Immature natural killer cell (primary cell): ENCODE measurements at places on chromosomes 13 and 19.
A peak's percentile ranks its signal among the peaks of the same experiment; 100 is the strongest.

DNA sequence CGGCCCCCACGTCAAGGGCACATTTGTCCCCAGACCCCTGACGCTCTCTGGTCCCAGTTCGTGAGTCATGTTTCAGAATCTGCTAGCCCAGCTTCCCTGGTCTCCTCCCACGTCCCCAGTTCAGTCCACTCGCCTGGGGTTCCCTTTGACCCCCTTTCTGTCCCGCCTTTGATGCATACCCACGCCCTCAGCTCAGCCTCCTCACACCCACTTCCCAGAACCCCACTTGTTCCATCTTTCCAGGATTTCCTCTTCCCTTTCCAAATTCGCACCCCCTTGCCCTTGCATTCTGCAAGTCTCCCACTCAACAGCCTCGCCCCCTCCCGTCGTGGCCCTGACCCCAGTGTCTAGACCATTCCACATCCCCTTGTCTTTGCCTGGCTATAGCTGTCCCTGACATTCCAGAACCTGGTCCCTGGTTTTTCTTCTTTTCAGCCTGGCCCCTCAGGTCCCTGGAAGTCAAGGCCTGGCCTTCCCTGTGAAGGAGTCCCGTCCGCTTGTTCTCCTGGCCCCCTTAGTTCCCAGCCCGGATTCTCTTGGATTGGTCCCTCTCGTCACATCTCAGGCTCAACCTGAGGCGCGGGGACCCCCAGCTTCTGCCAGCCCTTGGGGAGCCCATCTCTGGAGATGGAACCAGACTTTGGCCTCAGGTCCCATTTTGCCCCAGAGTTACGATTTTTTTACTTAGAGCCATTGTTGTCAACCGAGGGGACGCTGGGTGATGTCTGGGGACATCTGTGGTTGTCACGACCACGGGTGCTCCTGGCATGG is 1.3 kb downstream of the NCLN start:
- DNase-seq, result no peak

- peak; percentile 40 for DNase-seq
Observed at GRCh38 chr19:49436381-49437017, 4.8 kb downstream of the SLC17A7 start.

DNA sequence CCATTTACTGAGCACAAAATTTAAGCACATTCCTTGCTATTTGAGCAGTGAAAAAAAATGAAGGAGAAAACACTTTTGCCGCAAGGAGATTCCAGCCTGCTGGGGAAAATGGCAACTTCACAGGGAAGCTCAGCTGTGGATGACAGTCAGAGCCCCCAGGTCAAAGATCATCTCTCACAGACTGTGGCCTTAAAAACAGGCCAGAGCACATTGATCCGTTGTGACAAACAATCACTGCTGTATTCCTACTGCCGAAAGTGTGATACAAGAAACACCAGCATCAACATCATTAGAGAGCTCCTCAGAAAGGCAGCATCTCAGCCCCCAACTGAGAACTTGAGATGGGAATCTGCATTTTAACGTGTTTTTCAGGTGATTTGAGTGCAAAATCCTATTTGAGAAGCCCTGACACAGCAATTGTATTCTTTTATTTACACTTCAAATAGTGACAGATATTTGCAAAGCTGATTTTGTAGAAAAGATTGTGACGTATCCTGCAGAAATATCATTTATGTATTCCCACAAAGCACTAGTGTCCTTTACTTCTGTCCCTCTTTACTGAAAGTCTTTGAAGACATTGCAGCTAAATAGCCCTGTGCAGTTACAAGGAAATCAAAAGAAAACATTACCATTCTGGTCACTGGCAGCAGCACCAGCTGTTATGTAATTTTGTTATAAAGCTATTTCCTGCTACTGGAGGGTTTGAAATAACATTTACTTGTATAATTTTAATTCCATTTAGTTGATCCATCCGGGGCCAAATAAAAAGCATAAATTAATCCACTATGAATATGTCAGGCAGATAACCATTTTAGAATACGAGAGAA is 652.0 kb downstream of the LIG4 start:
- no peak for DNase-seq

GRCh38 chr13:50396001-50396400 is 380.8 kb downstream of the KCNRG start:
- no peak for DNase-seq

DNA sequence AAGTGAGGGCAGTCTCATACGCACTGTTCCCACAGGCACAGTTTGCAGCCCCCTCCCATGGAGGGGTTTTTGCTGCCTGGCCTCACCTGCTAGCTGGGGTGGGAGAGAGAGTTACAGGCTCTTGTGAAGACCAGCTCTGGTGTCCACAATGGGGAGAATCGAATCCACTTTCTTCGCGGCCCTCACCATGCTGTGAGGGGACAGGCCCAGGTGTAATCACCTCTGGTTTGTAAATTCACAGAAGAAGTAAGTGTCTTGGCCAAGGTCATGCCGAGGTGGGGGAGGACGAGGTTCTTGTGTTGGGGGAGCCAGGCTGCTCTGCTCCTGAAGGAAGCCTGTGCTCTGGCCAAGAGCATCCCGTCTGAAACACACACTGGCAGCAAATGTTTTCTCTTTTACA is 39.5 kb downstream of the TEX29 start:
- no peak for DNase-seq

DNA sequence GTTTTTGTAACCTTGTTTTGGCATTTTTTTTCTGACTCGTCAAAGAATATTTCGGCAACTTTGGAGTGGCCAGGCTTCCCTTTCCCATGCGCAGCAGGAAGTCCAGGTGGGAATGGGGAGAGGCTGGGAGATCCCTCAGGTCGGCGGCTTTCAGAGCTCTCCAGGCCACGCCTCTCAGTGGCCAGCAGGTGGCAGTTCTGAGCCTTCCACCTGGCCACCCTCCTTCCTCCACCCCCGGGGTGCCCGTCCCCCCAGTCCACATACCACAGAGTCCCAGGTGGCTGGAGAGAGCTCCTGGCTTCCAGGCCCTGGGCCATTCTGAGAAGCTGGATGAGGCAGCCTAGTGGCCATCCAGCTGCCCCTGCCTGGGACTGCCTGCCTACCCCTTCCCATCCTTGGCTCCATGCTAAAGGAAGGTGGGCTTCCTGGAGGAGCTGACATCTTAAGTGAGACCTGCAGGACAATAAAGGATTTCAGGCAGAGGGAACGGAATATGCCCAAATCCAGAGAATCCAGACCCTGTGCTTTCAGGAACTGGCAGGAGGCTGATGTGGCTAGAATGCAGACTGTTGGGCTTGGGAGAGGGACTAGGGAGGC is 46.3 kb downstream of the CCNE1 start:
- DNase-seq, result no peak

DNA sequence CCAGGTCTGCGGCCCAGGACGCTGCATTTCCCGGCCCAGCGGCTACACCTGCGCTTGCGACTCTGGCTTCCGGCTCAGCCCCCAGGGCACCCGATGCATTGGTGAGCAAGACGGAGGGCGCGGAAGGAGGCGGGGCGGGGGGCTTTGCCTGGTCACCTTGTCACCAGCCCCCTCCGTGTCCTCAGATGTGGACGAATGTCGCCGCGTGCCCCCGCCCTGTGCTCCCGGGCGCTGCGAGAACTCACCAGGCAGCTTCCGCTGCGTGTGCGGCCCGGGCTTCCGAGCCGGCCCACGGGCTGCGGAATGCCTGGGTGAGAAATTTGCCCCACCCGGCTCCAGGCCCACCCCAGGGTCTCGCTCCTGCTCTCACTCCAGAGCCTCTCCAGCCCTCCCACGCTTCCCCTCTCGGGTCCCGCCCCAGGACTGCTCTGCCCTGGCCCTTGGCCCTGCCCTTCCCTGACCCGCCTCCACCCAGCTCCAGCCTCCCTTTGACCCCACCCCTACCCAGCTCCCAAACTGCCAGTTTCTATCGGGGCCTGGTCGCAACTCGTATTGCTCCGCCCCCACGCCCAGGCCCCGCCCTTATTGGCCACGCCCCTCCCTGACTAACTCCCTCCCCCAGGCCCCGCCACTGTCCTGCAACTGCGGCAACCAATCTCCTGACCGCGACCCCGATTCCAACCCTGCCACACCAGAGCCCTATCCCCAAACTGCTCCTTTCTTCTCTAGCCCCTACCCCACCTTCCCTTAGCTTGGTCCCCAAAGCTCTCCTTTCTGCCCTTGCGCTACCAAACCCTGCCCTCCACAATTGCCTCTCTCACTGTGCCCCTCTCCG is 8.6 kb downstream of the LTBP4 start:
- DNase-seq, result peak; percentile 87

DNA sequence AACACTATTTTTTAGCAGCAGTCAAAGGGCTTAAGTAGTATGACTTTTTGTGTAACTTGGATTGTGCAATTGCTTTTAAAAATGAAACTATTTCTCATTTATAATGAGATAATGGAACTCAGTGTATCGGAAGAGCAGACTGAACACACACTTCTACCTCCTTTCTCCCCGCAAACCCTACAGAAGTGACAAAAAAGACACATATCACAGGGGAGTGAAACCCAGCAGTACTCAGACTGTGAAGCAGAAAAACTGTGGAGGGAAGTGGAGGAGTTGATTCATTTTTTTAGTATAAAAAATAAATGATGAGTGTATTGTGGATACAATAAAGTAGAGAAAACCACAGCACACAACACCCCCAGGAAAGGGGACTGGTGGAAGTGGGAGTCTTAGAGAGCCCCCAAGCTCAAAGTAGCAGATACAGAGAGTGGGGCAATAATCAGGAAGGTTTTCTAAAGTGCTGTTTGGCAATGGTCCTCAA is 9.7 kb downstream of the LPAR6 start:
- DNase-seq, result peak; percentile 72

- DNase-seq, result no peak
Observed at GRCh38 chr19:4090356-4091220, 23.9 kb upstream of the ZBTB7A start.

DNA sequence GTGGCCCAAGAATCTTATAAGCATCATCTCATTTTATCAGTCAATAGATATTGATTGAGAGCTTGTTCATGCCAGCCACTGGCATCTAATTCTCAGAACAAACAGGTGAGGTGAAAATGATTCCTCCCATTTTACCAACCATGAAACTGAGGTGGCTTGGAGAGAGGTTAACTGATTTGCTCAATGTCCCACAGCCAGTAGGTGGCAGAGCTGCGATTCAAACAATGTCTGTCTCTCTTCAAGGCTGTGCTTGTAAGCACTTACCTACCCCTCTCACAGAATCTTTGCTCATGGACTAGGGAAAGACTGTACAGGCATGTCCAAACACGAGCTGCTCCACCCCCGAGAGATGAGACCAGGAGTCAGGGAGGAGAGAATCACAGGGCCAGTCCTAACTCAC is 21.5 kb upstream of the GSX1 start:
- no peak for DNase-seq

- DNase-seq, result no peak
Observed at GRCh38 chr13:46475541-46475991, 77.4 kb upstream of the LRCH1 start.

GRCh38 chr13:35160896-35161295 is 218.8 kb downstream of the NBEA start:
- DNase-seq, result no peak

DNA sequence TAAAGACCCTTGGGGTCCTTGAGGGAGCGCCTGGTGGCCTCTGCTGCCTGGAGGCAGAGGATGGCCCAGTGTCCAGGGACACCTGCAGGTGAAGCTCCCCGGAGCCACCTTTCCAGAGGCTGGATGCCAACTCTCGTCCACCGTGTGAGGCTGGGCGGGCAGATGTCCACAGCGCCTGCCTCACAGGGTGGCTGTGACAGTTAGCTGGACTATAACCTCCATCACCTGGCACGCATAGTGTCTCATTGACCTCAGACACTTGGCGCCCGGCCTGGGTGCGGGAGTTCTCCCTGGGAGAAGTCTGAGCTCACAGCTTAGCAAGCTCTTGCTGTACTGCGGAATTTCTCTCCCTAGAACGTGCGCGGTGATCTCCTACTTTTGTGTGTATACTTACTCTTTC is 9.8 kb downstream of the BICRA start:
- DNase-seq, result no peak

DNA sequence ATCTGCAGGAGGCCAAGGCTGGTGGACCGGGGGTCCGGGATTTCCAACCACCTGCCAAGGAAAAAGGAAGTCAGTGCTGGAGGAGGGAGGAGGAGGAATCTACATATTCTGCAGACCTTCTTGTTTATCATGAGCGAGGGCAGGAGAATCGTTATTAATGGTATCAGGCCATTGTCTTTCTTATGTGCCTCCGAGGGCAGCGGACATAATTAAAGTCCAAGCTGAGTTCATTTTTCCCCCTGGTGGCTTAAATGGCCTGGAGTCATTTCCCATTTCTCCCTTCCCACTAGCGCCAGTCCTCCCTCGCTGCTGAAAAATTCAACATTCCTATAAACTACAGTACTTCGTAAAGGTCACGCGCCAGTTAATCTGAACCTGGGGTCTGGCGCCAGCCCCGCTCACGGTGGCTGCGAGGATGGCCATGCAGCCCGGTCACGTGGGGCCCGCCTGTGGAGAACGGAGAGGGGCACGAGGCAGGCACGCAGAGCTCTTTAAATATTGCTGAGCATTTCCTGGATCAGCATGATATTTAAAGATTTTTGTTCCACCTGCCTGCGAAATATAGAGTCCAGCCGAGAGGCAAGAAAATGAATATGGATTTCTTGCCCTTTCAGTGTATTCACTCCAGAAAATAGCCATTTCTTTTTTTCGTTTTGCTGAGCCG is 85.2 kb upstream of the PCDH8 start:
- no peak for DNase-seq

- DNase-seq, result no peak
Observed at GRCh38 chr13:110907951-110908898, 6.6 kb downstream of the ANKRD10 start.

- DNase-seq, result no peak
Observed at GRCh38 chr13:114179087-114179658, at the start of gene CFAP97D2. CFAP97D2 (plus strand) TSS chr13:114179257; CDS start chr13:114179331, 74 bp downstream.

DNA sequence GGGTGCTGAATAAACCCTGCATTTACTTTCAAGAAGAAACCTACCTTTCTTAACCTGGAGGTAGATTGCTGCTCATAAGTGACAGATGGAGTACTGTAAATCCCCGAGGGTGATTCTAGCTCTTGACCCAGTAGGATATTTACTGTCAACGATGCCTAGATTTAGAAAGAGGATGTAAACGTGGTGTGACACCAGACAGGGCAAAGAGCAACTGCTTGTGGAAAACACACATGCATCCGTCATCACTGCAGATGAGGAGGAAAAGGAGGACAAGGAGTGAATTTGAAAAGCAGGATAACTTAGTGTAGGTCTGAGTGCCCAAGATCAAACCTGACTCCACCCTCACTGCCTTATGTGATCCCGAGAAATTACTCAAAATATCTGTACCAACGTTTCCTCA is 9.8 kb upstream of the CLN5 start:
- DNase-seq, result no peak

GRCh38 chr19:14530005-14530348 is 583 bp downstream of the TECR start:
- no peak for DNase-seq
